ENCODE measurements at places on chromosomes 4 and X.

DNA sequence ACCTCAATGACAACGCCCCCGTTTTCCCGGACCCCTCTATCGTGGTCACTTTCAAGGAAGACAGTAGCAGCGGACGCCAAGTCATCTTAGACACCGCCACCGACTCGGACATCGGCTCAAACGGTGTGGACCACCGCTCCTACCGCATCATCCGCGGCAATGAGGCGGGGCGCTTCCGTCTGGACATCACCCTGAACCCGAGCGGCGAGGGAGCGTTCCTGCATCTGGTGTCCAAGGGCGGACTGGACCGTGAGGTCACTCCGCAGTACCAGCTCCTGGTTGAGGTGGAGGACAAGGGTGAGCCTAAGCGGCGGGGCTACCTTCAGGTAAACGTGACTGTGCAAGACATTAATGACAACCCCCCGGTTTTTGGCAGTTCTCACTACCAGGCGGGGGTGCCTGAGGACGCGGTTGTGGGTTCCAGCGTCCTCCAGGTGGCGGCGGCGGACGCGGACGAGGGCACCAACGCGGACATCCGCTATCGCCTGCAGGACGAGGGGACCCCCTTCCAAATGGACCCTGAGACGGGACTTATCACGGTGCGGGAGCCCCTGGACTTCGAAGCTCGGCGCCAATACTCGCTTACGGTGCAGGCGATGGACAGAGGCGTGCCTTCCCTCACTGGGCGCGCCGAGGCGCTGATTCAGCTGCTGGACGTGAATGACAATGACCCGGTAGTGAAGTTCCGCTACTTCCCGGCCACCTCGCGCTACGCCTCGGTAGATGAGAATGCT, 2.2 kb downstream of the FAT4 start:
- peak; percentile 49 for DNase-seq

DNA sequence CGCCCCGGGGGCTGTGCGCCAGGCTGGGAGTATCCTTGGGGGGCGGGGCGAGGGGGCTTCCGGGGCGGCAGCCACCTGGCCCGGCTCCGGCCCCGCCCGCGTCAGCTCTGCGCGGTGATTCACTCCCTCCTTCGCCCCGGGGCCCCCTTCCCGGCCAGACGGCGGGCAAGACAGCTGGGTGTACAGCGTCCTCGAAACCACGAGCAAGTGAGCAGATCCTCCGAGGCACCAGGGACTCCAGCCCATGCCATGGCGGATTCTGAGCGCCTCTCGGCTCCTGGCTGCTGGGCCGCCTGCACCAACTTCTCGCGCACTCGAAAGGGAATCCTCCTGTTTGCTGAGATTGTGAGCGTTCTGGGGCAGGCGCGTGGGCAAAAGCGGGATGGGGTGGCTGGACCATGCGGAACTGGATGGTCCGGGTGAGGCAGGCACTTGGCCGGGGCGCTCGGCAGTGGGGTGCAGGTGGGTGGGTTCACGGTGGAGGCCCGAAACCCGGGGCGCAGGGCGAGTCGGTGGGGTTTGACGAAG, at the start of gene PLP2:
PLP2 (plus strand) TSS at position 147 of the 528 bp plus-strand sequence; CDS start at position 250, 103 bp downstream.
- peak; percentile 73 for DNase-seq

DNA sequence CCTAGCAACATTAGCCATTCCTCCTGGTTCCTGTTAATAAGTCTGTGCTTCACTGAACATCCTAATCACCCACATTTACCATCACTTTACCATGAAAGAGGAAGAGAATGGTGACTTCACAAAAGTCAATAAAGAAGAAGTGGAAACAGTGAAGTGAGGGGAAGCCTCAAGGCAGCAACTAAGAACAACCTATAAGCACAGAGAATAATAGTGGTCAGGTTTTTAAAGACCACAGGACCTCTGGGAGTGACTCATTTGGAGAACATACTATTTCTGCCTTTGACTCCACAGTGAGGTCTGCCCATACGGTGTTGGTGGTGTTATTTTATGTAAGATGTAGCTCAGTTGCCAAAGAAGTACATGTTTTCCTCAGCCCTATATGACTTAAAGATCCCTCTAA, 86.0 kb upstream of the TET2 start:
- DNase-seq = peak; percentile 25

DNA sequence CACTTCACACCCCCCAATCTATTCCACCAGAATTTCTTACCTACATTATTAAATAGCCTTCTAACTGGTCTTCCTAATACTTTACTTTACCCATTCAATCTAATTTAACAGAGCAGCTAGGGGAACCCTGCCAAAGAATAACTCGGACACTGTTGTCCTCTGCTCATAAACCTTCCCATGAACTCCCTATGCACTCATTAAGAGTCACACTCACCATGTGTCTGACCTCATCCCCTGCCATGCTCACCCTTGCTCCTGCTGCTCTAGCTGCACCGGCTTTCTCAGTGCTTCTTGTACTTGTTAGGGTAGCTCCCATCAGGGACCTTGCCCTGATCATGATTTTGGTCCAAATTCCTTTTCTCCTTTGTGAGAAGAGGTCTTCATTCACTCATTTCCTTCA, 54.6 kb upstream of the GUCY1A1 start:
- DNase-seq = no peak

GRCh38 chr4:14700544-14700943, 301.7 kb upstream of the CPEB2 start:
- DNase-seq = no peak

DNA sequence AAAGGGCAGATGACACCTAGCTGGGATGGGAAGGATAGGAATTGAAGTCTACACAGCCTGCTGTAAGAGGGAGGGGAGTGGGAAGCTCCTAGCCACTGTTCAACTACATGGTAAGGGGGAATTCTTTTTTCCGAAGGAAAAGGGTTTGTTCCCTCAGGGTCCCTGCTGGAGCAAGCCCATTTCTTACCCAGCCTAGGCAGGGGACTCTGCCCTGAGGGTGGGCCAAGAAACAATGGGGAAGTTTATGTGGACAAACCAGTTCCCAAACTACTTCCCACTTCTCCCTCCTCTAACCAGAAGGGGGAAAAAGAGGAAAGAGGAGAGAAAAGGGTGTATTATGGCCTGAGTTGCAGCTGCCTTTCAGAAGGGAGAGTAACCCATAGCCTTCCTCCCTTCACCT, 13.5 kb upstream of the VSIG4 start:
- no peak for DNase-seq

DNA sequence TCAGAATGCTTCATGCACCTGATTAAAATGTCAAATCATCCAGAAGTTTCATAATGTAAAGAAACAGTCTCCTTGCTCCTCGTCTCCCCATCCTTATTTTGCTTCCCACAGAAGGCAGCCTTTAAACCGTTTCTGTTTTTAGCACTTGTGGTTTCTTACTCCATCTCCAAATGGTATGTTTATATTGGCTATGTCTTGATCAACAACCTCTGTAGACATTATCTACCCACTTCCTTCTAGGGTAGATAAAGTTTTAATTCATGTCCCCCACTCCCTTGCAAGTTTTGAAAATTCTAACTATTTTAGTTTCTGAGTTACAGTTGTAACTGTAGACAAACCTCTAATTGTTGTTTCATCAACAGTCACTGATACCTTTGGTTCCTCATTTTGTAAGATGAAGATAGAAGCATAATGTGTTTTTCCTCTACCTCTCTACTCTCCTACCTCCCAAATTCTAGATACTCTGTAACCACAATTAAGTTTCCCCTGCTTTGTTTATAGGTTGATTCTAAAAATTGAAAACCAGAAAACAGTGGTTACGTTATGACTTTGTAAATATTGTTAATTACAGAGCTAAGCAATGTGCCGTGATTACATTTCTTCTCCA, 291.7 kb upstream of the GATB start:
- no peak for DNase-seq

DNA sequence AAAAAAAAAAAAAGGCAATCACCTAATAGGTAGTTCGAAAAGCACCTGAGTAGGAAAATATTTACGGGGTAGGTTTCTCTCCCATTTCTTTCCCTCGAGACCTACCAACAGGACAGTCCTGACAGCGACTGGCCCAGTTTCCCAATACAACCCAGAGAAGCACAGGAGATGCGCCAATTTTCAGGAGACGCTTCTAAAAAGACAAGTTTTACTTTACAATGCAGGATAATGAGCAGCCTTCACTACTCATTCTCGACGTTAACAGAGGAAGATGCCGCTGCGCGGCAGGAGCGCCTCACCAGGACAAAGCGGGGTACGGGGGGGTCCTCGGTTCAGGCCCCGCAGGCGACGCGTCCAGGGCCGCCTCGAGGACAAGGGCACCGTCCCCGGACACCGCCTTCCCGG, 708 bp downstream of the BCLAF3 start:
- DNase-seq = peak; percentile 5

GRCh38 chr4:40672528-40673522, 43.2 kb upstream of the RBM47 start:
- peak; percentile 85 for DNase-seq

DNA sequence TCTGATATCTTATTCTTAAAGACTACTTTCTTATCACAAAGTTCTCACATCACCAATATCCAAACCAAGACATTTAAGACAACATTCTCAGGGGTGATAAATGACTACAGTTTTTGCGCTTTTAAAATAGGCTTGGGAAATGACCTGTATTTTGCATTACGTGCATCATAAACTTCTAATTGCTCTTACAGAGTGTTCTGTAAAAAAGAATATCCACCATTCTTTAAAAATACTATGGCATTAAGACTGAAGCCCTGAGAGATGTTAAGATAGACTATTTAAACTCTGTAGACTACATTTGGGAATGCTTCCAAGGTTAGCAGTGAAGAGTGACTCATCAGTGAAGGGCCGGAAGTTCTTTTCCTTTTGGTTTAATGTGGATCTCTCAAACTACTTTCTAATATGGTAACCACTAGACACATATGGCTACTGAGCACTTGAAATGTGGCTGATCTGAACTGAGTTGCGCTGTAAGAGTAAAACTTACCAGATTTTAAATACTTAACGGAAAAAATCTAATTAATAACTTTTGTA, 518.8 kb upstream of the FTHL17 start:
- DNase-seq = peak; percentile 66

- DNase-seq = no peak
These were observed 53.8 kb downstream of the NFKB1 start for GRCh38 chr4:102554992-102555391.
